ENCODE measurements at places on chromosomes 5 and 9. TPM values are rescaled to one million over a fixed set of nuclear protein-coding genes. Genes with fewer than 3 reads are reported as not detected.

PPP2R2B gene
- total RNA-seq = 0.12 TPM

GRCh38 chr5:73528248-73528647, 30.0 kb downstream of the BTF3 start:
- no peak overlapping the region for H3K27ac ChIP-seq
- no peaks in the 10 kb centered on the region for H3K4me1 ChIP-seq
- DNase-seq = no peak
- H3K27me3 ChIP-seq = peaks cover 38% of the 10 kb centered on the region

IFNA21 gene
- total RNA-seq = not detected

DNA sequence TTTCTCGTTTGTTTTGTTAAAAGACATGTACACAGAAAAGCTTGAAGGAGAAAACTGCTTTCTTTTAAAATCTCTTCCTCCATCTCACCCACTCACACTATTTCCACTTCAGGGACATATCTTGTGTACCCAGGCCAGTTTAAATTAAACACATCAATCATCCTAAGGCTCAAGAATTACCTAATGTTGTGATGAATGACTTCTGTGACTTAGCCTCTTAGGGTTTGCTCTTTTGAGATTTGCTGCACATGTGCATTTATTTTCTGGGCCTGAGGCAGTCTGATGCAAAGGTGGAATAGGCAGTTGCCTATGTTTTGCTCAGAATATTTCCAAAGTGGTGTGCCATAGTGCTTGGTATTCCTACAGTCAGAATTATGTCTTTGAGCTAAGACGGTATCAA, 439.9 kb upstream of the CHD1 start:
- no peak for DNase-seq
- H3K4me1 ChIP-seq = no peaks in the 10 kb centered on the region
- H3K4me3 ChIP-seq = no peak overlapping the region

DNA sequence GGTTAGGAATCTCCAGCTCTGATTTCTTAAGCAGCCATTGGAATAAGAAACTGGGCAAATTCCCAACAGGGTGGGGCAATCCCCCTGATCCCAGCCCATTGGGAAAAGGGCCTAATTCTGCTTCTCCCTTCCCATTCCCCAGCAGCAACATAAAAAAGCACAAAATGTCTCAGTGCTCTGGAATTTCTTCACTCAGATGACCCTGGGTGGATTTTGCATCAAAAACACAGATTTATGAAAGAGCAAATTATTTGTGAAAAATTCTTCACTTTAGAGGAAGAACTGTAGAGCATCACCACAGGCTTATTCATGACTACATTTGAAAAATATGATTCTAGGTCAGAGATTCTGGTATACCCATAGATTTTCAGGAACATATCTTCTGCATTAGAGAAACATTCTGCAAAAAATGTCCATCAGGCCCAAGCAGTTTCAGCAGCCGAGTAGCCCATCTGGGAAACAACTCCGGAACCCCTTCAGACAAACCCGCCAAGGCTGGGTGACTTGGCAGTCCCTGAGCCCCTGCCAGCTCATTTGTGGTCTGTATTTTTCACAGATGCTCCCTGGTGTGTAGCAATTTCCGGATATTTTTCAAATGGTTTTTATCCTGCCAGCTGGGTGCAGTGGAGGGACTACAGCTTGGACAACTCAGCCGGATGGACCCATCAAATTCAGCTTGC, 102.1 kb upstream of the RANBP3L start:
- no peaks in the 10 kb centered on the region for H3K36me3 ChIP-seq
- no peaks in the 10 kb centered on the region for H3K4me1 ChIP-seq
- peaks cover 20% of the 10 kb centered on the region for H3K27me3 ChIP-seq
- no peak for DNase-seq
- no peak overlapping the region for H3K4me3 ChIP-seq

OTULINL gene
- total RNA-seq = 9.4 TPM

Data from activated CD4-positive, alpha-beta T cell treated with anti-CD3 and anti-CD28 coated beads, Interleukin-2, amount 10 ng/mL, durations not matched to agents 24 days and 14 days (primary cell).